ENCODE measurements at places on chromosomes 6 and 20. TPM values are rescaled to one million over a fixed set of nuclear protein-coding genes. Genes with fewer than 3 reads are reported as not detected.

- DNase-seq, result no peak
Observed at GRCh38 chr6:163539101-163539762, 124.7 kb downstream of the QKI start.

- no peak for DNase-seq
Observed at GRCh38 chr20:17910828-17911294, 57.7 kb downstream of the SNX5 start.

GRCh38 chr20:15415908-15416307 lies 1078.5 kb upstream of the FLRT3 start:
- DNase-seq, result no peak

NFATC2 gene
- total RNA-seq, result 10.4 TPM

CCN6 gene
- 1.9 TPM for total RNA-seq

RSPO4 gene
- total RNA-seq, result not detected

LRRC73 gene
- total RNA-seq, result 0.36 TPM

DNA sequence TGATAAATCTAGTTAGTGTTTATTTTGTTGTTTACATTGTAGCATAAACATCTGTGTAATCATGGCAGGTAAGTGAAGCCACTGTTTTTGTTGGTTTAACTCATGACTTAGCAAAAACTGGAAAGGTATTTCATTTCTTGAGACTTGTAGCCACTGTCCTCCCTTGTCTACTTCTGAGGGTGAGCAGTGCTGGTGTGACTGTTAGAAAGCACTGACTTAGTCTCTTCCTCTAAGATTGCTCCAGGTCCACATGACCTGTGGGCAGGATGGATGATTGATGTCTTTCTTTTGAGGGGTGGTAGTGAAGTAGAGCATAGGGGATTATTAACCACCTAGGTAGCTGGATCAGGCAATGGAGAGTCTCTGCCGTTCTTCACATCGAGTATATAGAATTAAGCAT lies 203.8 kb downstream of the ARID1B start:
- DNase-seq, result no peak

- DNase-seq, result peak; percentile 56
Observed at GRCh38 chr6:2863901-2864300, 22.2 kb upstream of the SERPINB1 start.

DNA sequence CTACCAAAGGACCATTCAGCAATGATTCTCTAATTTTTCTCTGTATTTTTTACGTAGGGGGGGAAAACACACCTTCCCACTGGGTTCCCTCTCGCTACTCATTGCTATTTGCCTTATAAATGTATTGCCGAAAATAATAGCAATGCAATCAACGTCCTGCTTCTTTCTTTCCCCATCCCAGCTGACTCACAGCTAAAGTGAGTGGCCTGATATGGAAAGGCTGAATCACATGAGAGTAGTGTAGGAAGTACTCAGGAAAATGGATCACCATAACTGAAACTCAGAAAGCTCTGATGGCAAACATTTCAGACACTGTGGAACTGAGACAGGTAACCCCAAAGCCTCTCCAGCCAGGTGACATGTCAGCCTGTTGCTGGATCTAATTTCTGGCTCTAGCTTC lies 49.3 kb upstream of the SRPK1 start:
- DNase-seq, result peak; percentile 25

CST2 gene
- total RNA-seq, result not detected

GRCh38 chr6:39610221-39610620 lies 115.0 kb downstream of the KIF6 start:
- no peak for DNase-seq

IMPG1 gene
- not detected for total RNA-seq

C6orf47 gene
- total RNA-seq, result 37.0 TPM

- no peak for DNase-seq
Observed at GRCh38 chr6:55069132-55069781, 105.1 kb upstream of the HCRTR2 start.

DNA sequence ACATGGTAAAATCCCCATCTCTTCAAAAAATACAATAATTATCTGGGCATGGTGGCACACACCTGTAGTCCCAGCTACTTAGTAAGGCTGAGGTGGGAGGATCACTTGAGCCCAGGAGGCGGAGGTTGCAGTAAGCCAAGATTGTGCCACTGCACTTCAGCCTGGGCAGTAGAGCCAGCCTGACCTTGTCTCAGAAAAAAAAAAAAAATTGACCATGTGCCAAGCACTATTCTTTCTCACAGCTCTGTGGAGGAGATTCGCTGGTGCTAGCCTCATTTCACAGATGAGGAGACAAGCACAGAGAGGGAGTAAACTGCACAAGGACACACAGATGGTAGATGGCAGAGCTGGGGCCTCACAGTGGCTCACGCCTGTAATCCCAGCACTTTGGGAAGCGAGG lies 131.8 kb upstream of the JARID2 start:
- DNase-seq, result no peak

DNA sequence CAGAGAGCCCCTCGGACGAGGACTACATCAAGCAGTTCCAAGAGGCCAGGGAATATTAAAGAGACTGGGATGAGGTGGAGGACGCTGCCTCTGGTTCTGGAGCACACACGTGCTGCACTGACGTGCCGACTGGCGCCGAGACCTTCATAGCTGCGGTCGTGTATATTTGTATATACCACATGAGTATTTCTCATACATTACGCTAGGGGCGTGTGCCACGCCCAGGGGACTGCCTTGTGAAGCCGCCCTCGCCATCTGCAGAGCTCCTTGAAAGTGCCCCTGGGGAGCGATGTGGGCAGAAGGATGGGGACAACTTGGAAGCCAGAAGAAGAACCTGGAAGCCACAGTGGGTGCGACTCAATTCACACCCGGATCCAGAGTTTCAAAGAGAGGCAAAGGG lies 78.3 kb downstream of the ISM1 start:
- no peak for DNase-seq

PNPLA1 gene
- 31.3 TPM for total RNA-seq

NTSR1 gene
- total RNA-seq, result 0.07 TPM

GRCh38 chr6:77368660-77369313 lies 94.5 kb downstream of the HTR1B start:
- no peak for DNase-seq

AHCY gene
- 50.7 TPM for total RNA-seq
